ENCODE measurements at places on chromosomes 5 and 9.

DNA sequence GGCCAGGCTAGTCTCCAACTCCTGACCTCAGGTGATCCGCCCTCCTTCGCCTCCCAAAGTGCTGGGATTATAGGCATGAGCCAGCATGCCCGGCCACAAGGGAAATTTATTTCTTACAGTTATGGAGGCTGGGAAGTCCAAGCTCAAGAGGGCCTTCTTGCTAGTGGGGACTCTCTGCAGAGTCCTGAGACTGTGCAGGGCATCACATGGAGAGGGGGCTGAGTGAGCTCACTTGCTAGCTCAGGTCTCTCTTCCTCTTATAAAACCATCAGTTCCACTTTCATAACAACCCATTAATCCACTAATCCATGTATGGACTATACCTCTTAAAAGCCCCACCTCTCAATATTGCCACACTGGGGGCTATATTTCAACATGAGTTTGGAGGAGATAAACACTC is 5.1 kb upstream of the SPIN1 start:
- DNase-seq: no peak

DNA sequence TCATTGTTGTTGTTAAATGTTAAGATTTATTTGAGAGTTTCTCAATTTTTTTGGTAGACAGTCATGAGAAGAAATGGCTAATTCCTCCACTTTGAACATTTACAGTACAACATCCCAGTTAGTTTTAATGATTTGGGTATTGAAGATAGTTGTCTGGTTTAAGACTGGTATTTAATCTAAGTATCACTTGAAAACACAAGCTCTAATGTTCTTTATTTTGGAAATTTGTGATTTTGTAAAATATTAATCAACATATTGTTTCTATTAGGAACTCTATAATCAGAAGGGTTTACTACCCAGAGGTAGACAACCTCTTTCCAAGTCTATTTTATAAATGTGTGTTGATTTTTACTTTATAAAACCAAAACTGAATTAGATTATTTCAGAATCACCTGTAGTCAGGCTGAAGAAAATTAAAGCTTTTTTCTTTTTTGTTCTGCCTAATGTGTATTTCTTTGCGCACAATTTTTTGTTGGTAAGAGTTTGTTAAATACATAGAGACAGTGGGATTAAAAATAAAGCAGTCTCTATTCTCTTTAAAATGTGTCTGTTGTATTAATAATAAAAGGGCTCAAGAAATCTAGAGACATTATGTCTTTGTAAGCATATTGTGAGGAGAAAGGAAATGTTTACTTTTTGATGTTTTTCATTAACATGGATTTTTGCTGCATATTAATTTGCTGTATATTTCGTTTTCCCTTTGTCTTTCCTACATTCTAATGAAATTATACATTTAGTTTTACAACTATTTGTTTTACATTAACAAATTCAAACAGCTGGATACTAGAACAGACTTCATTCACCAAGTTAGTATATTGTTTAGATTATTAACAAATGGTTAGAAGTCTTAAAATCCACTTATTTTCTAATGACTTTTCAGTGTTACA is 3.9 kb upstream of the PURA start:
- no peak for DNase-seq

GRCh38 chr5:30838936-30839496 is 354.5 kb upstream of the CDH6 start:
- no peak for DNase-seq

DNA sequence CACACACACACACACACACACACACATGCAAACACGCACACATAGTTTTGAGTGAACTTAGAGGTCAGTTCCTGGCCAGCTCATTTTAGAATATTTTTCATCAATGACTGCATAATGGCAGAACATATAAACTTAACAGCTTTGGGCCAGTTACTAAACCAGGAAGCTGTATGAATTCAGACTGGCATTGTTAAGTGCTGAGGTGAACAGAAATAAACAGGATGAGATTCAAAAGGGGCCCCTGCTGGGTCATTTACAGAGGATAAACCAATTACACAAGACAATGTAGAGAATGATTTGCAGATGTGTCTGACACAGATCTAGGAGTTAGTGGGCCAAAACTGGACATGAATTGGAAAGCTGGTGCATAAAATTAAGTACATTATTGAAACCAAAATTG is 44.6 kb downstream of the MARCHF11 start:
- DNase-seq: no peak

DNA sequence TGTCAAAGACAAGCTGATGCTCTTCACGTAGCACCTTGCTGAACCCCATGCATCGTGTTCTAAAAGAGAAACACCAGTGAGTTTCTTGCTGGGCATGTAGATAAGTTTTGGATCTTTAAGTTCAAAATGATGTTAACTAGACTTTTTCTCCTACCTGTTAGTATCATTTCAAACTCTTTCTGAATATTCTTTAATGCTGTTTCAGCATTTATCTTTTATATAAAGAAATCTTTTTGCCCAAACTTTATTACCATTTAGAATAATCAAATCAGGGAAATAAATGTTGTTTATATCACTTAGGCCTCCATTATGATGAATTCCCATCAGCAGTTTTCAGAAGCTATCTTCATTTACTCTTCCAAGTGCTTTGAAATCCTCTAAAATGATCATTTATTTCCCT is 542.8 kb downstream of the CDH10 start:
- no peak for DNase-seq

GRCh38 chr5:160312134-160312959 is at the start of gene CCNJL:
CCNJL (minus strand) TSS chr5:160312564; CDS start chr5:160311923, 641 bp downstream.
- peak; percentile 23 for DNase-seq

- DNase-seq: no peak
Observed at GRCh38 chr5:117645400-117645799, 1070.8 kb upstream of the SEMA6A start.

DNA sequence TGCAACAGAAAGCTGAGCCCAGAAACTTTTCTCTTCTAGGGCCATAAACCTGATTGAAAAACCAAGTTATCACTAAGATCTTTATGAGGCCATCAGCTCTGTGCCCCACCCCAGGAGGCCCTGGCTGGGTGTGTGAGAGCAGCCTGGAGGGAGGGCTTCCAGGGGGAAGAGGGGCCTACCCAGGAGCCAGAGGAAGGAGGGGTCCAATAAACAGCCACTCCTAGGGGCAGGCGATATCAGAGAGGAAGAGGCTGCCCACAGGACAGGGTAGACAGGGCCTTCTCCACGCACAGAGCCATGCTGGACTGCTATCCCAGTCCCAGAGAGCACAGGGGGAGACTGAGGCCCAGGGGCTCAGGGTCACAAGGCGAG is 4.5 kb upstream of the CDX1 start:
- DNase-seq: no peak

DNA sequence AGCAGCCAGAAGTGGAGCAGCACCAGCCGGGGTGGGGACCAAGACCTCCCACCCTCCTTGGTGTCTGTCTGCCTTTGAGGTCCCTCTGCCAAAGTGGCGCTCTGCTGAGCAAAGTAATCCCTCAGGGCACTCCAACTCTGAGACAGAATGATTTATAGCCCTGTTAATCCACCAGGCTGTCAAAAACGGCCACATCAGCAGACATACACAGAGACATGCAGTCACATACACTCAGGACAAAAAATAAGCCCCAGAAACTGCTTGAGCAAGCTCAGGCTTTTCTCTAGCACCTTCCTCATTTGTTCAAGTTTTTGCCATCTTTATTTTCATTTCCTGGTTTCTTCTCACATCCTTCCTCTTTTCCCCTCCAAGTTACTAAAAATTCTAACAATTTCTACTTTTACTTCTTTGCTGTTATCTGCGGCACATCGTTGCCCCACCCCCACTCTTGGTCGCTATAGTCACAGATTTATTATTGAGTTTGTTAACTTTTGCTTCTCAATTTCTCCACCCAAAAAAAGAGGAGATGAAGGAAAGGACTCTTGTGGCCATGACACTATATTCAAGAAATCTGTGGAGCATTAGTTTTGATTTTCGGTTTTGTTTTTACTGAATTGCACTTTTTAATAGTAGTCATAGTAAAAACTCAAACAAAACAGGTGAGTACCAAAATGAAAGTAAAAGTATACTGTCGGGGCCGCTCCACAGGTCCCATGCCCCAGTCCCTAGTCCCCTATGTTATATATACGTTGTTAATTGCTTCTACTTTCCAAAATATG is 17.4 kb upstream of the ADRB2 start:
- no peak for DNase-seq

DNA sequence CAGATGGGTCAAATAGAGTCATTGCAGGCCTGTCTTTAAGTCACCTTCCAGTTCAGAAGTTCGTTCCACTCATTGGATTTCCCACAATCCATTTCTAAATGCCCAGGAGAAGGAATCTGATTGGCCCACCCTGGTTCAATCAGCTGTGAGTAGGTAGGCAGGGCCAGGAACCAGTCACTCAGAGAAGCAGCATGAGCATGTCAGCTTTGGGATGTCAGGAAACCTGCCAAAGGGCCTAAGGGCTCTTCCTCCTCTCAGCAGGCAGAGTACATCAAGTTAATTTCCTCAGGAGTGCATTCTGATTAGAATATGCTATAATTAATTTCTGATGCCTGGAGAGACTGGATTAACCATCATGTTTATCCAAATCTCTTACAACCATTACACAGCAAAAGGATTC is 412.9 kb upstream of the CCNH start:
- DNase-seq: no peak

GRCh38 chr9:6080154-6080716 is 64.8 kb upstream of the RANBP6 start:
- DNase-seq: peak; percentile 80

DNA sequence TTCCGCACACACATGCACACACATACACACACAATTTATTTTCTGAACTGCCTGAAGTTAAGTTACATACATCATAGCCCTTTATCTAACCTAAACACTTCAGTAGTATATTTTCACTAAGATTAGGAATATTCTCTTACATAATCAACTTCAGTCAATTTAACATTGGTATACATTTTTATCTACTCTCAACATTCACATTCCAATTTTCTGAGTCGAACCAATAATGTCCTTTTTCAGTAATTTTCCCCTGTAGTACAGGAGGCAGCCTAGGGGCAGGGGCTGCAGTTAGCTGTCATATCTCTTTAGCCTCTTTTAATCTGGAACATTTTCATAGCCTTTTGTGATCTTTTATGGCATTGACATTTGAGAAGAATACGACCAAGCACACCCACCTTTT is 150.1 kb downstream of the DAB2IP start:
- DNase-seq: no peak

- DNase-seq: no peak
Observed at GRCh38 chr9:35714123-35714522, 17.9 kb downstream of the TLN1 start.

DNA sequence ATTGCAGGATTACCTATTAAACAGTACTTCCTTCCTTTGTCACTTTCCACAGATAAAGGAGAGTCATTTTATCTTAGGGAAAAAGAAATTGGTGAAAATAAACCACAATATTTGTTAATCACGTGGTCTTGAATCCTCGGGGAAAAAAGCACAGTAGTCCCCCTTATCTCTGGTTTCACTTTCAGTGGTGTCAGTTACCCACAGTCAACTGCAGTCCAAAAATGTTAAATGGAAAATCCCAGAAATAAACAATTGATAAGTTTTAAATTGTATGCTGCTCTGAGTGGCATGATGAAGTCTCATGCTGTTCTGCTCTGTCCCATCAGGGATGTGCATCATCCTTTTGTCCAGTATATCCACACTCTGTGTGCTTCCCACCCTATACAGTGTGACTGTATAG is 405.2 kb upstream of the MPDZ start:
- no peak for DNase-seq

DNA sequence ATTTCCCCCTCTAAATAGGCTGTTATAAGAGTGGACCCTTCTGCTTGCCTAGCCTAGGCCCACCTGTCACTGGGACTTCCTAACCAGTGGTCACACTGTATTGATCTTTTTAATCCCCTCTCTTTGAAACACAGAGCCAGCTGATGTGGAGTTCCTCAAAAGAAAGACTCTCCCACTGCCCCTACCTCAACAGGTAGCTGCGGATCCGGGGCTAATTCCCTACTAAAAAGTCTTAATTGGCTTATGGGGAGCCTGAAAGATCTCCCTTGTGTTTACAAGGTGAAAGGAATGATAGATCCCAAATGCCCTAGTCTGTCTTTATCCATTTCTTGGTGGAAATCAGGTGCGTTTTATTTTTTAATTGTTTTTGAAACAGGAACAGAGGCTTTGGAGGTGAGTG is 2.0 kb downstream of the NEUROG1 start:
- DNase-seq: no peak

GRCh38 chr5:136014049-136015002 is 14.5 kb upstream of the TGFBI start:
- no peak for DNase-seq

DNA sequence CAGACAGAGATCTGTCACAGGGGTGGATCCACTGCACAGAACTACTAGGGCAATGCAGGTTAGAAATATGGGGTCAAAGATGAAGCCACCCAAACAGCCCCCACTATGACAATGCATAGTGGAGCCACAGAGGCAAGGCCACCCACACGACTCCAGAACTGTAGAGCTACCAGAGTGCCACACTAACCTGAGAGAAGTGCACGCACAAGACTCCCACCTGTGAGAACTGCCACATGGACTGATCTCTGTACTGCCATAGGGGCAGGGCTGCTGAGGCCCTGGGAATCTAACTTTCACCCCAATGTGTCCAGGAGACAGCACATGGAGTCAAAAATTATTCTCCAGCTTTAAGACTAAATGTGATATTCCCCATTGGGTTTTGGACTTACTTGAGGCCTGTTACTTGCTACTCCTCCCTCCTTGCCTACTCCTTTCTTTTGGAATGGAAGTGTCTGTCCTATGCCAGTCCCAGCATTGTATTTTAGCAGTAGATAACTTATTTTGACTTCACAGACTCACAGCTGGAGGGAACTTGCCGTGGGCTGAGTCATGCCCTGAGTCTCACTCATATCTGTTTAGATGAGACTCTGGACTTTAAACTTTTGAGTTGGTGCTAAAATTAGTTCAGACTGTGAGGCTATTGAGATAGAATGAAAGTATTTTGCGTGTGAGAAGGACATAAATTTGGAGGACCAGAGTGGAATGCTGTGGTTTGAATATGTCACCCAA is 853.3 kb downstream of the MAT2B start:
- DNase-seq: no peak

DNA sequence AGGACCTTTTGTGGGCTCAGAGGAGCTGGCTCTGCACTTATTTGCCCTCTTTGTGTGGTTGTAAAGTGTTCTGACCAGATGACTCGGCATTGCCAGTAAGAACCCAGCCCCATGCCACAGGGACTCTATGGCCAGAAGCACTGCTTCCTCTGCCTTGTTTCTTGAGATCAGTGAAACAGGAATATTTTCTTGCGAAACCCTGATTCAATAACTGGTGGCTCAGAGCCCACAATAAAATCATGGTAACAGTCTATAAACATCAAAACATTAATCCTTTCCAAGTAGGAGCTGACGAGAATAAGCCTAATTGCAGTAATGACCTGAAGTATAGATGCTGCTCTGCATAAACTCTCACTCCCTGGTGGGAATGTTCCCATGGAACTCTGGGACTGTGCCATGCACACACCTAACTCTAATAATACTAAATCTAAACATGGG is 344.3 kb downstream of the ZNF608 start:
- DNase-seq: no peak

- no peak for DNase-seq
Observed at GRCh38 chr5:132215329-132215728, 12.3 kb downstream of the P4HA2 start.
